ENCODE measurements at places on chromosomes 7 and 10.
A peak's percentile ranks its signal among the peaks of the same experiment; 100 is the strongest.

- no peak for DNase-seq
Observed at GRCh38 chr7:23863209-23863787, 153.3 kb downstream of the STK31 start.

DNA sequence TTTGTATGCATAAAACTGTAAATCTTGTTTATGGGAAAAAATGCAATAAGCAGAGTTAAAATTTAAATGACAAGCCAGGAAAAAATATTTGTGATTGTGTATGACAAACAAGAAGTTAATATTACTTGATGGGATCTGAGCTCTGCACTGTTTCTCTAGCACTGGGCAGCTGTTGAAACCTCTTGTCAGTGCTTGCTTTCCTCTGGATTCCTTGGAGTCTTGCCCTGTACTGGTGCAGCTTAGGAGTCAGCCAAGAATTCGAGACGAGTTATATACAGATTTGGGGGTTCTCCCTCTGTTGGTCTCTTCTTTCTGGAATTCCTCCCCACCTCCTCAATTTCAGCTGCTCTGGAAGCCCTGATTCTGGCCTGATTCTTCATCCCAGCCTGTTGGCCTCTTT is 24.3 kb upstream of the OPN4 start:
- no peak for DNase-seq

GRCh38 chr7:78151229-78151628 is 352.7 kb downstream of the PHTF2 start:
- no peak for DNase-seq

GRCh38 chr7:7157177-7157886 is 25.0 kb upstream of the C1GALT1 start:
- DNase-seq: peak; percentile 24

DNA sequence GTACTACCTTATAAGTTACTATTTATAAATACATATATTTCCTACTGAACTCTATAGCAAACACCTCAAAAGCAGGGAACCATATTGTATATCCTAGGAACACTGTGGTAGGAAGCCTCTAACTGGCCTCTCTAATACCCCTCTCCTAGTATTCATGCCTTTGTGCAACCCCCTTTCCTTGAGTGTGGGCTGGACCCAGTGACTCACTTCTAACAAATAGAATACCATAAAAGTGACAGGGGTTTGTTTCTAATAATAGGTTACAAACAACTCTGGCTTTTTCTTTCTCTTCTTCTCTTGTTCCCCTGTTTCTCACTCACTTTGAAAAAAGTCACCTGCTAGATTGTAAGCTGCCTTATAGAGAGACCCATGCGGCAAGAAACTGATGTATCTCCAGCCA is 51.6 kb upstream of the MACC1 start:
- no peak for DNase-seq

GRCh38 chr7:41811941-41812340 is 109.1 kb upstream of the INHBA start:
- DNase-seq: no peak

DNA sequence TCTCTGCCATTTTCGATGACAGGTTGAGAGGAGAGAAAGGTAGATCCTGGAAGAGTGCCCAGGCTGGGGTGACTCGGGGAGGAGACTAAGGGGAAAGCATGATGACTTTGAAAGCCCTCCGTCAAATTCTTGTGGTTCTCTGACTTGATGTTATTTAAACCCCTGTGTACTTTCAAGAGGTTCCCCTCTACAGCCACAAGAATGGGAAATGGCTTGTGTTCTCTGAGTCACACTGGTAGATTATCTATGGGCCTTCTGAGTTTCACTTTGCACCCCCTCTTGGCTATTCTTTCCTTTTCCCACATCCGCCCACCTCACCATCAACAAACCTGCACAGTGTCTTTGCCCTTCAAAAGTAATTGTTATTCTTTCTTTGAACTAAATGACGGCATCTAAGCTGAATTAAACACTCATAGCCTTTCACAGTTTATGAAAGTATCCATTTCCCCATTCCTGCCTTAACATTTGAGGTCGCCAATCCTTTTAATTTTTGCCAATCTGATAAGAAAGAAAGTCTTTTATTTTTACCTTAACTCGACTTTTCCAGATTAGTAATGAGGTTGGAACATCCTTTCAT is 24.1 kb downstream of the PRF1 start:
- DNase-seq: peak; percentile 57

DNA sequence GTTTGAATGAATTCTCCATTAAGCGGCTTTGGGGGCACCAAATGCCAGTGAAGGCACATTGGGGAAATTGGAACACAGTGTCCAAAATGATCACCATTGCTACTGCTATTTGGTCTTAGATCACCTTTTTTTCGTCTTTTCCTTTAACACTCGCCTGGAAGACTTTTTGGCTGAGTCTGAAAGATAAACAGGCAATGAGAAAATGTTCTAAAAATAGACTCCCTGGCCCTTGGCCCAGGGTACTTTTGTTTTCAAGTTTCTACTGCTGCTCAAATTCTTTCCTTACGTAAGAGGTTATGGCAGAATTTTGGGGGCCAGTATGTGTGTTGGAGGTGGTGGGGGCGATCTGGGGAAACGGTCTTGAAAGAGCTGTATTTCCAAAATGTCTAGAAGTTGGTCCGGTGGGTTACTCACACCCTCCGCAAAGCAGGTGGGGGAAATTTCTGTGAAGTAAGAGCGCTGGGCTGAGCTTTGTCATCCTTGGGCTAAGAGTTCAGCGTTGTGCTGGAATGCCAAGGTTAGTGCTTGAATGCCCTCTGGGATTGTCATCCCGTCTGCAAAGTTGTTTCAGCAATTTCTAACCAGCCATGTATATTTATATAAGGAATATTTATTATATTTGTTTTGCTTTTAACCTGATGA is 1.3 kb upstream of the ITPRIP start:
- no peak for DNase-seq

- DNase-seq: no peak
Observed at GRCh38 chr10:132677473-132678227, 108.3 kb downstream of the NKX6-2 start.

GRCh38 chr7:70894799-70895198 is 237.1 kb upstream of the GALNT17 start:
- DNase-seq: no peak

DNA sequence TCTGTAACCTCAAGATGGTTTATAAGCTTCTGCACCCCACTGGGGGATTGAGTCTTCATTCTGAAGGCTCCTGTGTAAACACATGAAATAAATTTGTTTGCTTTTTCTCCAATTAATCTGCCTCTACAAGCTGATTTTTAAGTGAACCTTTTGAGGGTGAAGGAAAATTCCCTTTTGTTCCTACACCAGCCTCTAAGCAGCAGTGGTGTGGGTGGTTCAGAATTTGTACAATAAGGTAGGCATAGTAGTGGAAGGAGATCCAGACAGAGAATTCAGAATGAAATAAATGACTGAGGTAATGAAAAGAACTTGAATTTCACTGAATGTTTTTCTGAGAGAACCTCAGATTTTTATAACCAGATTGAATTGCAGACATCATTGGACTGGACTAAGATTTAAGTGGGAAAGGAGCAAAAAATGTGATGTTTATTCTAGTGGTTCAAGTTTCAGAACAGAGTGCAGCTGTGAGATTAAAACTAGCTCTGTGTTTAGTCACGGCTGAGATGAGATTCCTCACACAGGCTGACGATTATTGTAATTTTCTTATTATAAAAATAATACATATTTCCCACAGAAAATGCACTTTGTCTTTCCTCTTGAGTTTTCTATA is 1162.2 kb downstream of the TYW1 start:
- no peak for DNase-seq

GRCh38 chr10:28633750-28634149 is 43.6 kb upstream of the BAMBI start:
- no peak for DNase-seq

DNA sequence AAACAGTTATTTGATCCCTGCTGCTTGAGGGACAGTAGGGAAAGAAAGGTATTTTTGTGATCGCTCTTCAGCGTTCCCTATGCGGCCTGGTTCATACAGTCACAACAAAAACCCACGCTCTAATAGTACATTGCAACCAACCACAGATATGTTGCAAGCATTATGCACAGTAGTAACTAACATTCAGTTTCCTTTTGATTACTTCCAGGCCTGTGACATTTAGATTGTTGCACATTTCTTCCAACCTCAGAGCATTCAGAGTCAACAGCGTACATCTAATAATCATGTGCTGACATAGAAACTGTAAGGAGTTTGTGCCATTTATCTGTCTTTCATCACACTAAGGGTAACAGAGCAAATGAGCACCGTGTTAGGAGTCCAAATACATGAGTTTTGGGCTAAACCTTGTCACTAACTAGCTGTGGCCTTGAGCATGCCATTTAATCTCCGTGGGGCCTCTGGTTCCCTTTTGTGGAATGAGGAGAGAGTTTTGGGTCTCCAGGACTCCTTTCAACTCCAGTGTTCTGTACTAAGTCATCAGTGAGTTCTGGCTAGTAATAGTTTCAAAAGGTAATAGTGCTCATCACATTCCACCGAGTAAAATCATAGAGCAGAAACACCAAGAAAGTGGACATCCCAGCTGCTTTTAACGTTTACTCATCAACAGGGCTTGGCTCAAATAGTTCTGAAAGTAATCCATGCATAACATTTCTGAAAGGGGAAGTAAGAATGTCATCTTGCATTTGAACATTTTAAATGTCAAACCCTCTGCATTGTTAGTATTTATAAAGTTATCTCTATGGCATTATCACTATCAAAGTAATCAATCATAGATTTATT is 99.0 kb upstream of the FZD1 start:
- no peak for DNase-seq

DNA sequence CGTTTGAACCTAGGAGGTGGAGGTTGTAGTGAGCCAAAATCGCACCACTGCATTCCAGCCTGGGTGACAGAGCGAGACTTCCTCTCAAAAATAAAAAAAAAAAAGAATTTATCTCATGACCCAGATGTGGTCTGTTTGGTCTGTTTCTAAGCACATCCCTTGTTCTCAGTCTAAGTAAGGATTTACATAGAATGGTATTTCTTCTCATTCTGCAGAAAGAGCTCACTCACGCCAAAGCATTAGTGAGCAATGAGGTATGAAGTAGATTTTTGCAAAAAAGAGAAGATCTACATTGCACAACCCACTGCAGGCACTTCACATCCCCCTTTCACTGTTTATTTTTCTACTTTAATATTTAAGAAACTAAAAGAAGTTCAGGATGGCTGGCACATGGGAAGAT is 76.5 kb upstream of the FGL2 start:
- no peak for DNase-seq
